ENCODE measurements at places on chromosomes 5 and 9.

- no peak for DNase-seq
Measured at GRCh38 chr5:32842813-32843530, 131.9 kb downstream of the NPR3 start.

DNA sequence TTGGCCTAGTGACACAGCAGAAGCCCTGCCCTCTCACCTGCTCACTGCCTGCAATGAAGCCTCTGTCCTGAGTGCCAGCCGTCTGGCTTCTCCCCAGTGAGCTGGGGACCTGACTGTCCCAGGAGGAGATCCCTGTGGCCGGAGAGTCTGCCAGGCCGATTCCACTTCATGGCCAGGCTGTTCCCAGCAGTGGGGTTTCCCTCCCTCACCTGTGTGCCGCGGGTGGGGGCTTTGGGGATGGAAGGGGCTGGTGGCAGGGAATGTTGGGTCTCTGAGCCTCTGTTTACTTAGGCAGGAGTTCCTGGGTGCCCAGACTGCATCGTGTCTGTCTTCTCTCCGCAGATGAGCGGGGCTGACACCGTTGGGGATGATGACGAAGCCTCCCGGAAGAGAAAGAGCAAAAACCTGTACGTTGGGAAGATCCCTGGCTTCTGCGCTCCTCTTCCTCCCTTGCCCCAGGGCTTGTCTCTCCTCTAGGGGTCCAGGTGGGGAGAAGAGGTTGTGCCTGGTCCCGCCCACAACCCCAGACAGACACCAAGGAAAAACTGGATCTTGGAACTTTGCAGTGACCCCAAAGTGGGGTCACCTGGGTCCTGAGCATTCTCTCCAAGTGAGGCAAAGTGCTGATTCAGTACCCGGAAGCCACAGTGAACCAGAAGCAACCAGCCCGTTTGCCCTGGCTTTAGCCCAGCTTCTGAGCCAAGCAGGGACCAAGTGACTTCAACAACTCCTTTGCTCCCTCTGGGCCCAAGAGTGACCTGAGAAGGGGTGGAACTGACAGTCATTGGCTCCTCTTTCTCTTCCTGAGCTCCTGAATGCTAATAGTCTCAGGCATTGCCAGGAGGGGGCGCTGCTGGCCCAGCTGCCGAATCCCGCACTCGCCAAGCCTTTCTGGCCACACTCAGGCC is 127.7 kb downstream of the RGS3 start:
- DNase-seq, result peak; percentile 42

GRCh38 chr5:56012281-56012963 is 17.7 kb upstream of the IL6ST start:
- peak; percentile 38 for DNase-seq

- no peak for DNase-seq
Measured at GRCh38 chr5:80964919-80965318, 4.8 kb downstream of the RASGRF2 start.

DNA sequence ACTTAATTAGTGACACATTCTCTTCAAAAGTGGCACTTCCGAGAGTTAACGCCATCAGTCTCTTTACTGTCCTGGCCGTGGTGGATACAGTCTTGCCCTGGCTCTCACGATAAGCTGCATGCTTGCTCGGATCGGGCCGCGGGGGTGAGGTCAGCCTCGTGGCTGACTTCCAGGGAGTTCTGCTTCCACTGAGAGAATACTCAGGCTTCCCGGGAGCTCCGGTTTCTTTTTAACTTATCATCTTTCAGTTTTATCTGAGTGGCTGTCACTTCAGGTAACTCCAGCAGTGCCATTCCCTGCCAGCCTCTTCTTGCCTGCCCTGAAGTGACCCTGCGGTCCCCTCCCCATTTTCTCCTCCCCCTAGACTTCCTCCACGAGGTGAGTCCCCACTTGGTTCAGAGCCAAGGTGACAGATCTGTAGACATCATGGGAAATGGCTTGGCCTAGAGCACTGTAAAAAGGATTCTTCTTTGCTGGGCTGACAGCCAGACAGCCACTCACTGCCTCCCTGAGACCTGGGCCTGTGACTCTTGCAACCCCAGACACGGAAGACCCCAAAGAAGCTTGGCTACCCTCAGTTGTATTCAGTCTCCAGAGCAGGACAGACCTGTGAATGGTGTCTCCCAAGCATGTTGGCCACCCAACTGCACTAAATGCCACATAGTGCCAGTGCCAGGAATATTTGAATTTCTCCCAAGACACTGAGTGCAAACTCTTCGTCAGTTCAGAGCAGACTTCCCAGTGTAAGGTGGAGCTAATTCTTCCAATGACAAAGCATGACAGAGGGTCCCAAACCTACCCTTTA is 95.1 kb downstream of the DAPK1 start:
- DNase-seq, result no peak

DNA sequence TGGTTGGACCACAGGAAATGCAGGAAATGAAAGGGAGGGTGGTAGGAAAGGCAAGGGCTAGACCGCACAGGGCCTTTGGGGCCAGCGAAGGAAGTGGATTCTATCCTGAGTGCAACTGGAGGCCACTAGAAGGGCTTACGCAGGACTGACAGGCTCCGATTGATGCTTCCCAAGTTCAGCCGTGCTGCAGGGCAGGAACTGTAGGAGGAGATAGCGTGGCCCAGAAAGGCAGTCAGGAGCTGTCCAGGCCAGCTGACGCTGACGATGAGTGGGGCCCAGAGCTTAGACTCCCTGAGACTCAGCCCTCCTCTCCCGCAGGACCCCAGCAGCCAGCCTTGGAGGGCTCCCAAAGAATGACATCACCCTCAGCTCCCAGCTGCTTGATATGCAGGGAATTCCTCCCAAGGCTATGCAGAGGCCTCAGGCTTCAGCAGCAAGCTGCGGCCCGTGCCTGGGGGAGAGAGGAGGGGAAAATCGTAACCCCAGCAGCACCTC is 48.8 kb downstream of the KCNIP1 start:
- no peak for DNase-seq

GRCh38 chr5:321726-322251 is 275 bp downstream of the AHRR start:
- no peak for DNase-seq

DNA sequence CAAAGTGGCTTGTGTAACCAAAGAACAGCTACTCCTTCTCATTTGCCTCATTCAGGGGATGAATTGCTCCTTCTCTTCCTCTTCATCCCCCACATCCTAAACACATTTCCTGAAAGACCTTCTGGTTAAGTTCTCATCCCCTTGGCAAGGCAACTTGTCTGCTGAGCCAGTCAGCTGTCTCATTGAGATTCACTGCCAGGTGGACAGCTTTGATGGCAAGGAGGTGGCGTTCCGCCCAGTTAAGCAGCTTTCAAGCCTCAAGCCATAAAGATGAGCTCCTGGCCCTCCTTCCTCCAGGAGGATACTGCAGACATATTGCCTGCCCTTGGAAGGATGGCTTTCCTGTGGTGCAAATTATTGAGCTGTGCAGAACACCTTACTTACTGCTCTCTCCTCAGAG is 448.6 kb upstream of the MPDZ start:
- DNase-seq, result no peak

DNA sequence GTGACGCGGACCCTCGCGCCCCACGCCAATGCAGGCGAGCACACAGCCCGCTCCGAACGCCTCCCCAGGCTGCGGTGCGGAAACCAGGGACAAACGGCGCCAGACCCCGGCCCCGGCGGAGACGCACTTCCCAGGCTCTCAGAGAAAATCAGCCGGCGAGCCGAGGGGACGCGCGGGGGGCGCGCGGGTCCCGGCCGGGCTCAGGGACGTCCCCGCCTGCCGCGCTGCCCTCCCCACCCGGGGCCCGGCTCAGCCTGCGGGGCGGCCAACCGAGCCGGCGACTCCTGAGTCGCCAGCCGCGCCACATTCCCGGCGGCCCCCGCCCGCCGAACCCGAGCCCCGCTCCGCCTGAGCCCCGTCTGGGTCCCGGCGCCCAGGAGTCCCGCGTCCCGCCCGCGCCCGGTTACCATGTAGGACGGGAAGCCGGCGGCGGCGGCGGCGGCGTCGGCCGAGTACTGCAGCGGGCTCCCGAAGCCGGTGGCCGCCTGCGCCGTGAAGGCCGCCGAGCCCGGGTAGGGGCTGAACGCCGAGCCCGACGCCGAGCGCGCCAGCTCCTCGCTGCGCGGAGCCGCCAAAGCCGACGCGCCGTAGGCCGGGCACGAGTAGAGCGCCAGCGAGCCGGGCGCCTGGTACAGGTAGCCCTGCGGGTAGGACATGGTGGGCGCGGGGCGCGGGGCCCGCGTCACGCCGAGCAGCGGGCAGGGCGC is 566 bp downstream of the IRX2 start:
- DNase-seq, result no peak

- DNase-seq, result no peak
Measured at GRCh38 chr5:174750711-174751110, 26.3 kb downstream of the MSX2 start.
